ENCODE measurements at places on chromosomes 1 and 21. TPM values are rescaled to one million over a fixed set of nuclear protein-coding genes. Genes with fewer than 3 reads are reported as not detected.

CELA2B gene
- total RNA-seq, result not detected

GRCh38 chr1:245054105-245054504, 100.7 kb upstream of the KIF26B start:
- DNase-seq, result no peak

GRCh38 chr21:45468971-45469272, 64.0 kb downstream of the COL18A1 start:
- no peak for DNase-seq

DNA sequence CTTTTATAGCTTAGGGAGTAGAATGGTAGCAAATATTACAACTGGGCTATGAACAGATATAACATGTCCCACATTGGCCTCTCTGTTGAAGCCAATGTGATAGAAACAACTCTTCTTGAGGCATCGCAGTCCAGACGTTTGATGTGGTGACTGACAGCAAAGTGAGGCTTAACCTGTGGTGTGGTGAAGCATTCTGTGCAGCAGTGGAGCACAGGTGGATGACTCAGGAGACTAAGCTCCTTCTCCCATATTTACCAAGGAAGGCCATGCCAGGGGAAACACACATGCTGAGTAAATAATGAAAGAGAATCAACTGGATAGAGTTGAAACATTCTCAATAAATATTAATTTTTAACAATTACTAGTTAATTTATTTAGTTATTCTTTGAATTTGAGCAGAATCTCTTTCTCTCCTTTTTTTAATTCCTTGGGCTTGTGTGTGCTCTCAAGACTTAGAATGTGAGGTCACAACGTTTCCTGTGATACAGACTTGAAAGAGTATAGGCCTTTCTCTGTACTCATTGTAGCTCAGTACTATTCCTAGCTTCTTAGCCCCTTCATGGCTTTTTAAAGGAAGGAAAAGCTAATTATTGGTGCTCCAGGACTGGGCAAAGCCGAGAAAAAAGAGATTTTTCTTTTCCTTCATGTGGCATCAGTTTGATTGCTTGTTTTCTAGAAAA, 17.6 kb downstream of the CRB1 start:
- DNase-seq, result peak; percentile 39

DNA sequence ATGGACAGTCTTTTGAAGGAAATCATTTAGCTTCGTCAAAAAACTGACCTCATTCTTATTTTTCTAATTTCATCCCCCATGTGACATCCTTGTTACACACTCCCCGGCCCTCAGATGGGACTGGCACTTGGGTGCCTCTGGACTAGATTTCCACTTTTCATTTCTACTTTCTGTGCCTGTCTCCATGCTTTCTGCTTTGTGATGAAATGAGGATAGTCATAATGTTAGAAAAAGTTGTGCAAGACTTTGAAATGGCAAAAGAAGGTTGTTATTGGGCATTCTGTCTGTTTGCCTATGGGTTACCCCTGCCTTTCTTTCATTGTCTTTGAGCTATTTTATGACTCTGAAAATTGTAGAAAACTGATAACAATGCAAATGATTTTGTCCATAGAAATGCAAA, 54.9 kb downstream of the MDM4 start:
- DNase-seq, result no peak

DNA sequence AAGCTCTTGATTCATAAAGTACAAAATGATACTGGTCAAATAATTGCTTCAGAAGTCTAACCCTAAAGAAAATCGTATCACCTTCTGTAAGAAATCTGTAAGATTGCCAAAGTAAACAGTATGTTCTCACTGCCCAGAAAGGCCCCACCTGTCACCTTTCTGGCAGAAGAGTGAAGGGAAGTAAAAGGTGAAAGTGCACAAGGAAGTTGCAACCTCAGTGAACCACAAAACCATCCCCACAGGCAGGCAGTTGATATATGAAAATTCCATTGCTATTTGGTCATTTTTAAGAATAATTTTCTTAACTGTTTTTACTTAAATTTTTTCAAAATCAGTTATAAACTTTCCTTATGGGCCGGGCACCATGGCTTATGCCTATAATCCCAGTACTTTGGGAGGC, 48.5 kb upstream of the FBXO28 start:
- DNase-seq, result peak; percentile 73

DNA sequence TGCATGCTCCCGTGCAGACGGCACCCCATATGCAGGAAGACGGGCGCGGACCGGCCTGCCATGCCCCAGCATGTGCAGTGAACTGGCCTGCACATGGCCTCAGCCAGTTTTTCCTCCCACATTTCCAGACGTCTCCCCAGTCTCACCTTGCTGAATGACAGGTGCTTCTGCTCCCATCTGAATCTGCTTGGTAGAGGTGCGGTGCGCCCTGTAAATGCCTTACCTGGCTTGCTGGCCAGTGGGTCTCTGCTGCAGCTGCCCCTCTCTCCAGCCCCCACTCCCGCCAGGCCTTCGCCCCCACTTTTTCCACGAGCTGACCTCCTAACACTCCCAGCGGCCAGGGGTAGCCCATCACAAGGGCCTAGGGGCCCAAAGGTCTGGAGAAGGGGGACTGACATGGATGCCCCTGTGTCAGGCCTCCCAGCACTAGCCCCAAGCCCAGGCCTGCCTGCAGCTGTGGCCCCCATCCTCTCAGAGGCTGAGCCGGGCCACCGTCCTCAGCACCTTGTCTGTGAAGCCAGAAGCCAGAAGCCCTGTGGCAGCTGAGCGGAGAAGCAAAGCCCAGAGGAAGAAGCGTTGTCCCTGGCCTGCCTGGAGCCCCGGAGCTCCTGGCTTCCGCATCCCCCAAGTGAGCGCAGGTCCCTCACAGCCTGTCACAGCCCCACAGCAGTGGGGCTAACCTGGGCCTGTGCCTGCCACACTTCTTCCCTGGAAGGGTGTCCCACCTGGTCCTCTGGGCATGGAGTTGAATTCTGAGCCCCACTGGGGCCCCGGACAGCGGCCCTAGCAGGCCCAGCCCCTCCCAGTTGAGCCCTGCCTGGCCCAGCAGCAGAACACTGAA, 3.7 kb upstream of the SLC19A1 start:
- DNase-seq, result no peak

DNA sequence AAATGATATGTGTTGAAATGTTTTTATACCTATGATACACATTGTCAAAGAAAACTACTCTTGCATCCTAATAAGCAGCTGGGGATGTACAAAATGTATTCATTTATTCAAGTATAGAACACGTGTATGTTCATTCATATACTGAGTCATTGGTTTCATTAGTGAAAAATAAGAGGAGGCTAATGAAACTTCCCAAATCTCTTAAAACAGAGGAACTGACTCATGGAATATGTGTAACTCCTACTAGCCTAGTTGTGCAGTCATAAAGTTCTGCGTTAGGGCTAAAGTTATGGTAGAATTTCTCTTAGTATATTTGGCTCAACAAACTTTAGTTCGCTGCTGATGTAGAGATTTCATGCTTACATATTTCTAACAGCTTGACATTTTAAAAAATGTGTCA, 441.6 kb downstream of the NCAM2 start:
- DNase-seq, result no peak

OR2L5 gene
- not detected for total RNA-seq

DNA sequence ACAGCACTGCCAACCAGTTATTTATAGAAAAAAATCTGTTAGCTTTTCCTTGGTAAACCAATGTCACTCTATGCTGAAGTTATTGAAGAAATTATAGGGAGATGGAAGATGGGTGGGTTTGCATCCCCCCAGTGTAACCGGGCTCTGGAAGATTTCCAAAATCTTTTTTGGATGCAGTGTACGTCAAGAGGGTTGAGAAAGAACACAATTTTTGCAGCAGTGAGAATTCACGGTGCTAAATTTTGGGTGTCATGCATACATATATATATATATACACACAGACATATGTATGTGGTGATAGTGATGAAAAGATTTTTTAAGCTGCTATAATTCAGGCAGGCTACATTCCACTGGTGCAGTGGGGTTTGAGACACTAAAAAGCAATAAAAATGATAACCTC, 91.4 kb upstream of the MAGI3 start:
- DNase-seq, result no peak

DNA sequence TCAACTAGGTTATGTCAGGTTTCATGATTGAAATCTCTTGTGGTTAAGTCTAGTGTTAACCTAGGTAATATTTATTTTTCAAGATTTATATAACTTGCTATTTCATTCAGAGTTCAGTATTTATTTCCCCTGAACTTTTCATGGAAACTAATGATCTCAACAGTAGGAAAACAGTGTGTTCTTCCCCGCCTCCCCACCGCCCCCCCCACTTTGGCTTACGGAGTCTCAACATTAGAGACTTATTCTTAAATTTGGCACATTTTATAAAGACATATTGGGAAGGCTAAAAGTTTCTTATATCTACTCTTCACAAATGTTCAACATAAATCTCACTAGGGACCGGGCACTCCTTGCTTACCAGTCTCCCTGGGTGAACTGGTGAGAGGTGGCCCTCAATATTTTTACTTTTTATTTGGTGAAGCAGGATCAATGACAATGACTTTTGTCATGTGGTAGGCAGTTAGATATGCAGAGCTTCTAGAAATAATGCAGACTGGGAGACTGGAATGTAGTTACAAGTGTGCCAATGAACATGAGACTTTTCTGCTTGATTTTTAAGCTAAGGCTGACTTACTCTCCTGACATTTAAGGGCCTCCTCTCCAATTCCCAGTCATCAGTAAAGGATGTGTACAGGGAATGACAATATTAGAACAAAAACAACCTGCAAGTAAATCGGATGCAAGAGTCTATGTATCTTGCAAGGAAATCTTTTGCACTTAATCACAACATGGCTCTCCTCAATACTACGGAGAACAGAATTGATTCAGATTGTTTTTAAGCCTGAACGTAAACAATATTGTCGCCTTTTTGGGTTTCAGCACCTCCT, 1.7 kb upstream of the MAN1A2 start:
- no peak for DNase-seq

OR2L8 gene
- not detected for total RNA-seq

DNA sequence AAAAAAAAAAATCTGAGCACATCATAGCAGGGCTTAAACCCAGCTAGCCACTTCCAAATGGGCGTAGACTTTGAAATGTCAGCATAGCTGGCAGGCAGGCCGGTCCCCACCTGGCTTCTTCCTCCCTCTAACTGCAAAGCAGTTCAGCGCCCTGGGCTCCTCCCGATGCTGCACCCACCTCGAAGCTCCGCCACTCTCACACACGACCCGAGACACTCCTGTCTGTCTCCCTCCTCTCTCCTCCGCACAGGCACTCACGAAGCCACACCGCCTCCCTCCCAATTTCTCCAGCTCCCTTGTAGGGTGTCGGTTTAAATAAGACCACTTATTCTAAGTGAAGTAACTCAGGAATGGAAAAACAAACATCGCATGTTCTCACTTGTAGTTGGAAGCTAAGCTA, 301.3 kb downstream of the NPHP4 start:
- DNase-seq, result no peak

DNA sequence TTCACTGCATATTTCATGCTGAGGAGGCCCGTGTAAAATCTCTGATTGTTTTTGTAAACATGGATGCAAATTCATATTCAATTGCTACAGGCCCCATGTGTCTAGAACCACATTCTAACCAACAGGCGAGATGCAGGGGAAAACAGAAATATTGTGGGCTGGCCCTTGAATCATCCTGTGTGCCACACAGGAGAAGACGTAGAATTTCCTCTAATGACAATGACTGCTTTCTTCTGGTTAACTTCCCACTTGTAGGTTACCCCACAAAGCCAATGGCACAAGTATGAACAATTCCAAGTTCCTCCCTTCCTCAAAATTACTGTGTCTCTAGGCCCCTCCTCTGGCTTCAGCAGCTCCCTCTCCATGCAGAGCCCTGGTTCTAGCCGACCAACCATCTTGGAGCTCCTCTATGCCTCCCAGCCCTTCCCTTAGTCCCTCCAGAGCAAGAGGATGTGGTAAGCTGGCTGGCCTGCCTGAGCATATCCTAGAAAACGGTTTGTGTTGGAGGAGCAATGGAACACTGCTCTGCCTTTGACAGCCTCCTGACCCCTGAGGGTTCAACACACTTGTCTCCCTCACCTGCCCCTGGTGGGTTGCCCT, 205.2 kb downstream of the HS2ST1 start:
- DNase-seq, result no peak

NUDC gene
- 101 TPM for total RNA-seq

- DNase-seq, result no peak
These were observed 569.1 kb downstream of the NPHP4 start for GRCh38 chr1:5423109-5423508.

VHLL gene
- total RNA-seq, result 0.81 TPM

NTMT2 gene
- total RNA-seq, result not detected

- DNase-seq, result no peak
These were observed 45.6 kb downstream of the KYAT3 start for GRCh38 chr1:88946861-88947260.

VAMP3 gene
- 65.9 TPM for total RNA-seq

GRCh38 chr21:14694817-14695216, 148.7 kb upstream of the SAMSN1 start:
- no peak for DNase-seq

GRCh38 chr1:172383536-172383935, 36.9 kb upstream of the C1orf105 start:
- DNase-seq, result no peak

OR10K1 gene
- total RNA-seq, result not detected

WNT9A gene
- 0.37 TPM for total RNA-seq
